ENCODE measurements at places on chromosomes 12 and 14. TPM values are rescaled to one million over a fixed set of nuclear protein-coding genes. Genes with fewer than 3 reads are reported as not detected.

DNA sequence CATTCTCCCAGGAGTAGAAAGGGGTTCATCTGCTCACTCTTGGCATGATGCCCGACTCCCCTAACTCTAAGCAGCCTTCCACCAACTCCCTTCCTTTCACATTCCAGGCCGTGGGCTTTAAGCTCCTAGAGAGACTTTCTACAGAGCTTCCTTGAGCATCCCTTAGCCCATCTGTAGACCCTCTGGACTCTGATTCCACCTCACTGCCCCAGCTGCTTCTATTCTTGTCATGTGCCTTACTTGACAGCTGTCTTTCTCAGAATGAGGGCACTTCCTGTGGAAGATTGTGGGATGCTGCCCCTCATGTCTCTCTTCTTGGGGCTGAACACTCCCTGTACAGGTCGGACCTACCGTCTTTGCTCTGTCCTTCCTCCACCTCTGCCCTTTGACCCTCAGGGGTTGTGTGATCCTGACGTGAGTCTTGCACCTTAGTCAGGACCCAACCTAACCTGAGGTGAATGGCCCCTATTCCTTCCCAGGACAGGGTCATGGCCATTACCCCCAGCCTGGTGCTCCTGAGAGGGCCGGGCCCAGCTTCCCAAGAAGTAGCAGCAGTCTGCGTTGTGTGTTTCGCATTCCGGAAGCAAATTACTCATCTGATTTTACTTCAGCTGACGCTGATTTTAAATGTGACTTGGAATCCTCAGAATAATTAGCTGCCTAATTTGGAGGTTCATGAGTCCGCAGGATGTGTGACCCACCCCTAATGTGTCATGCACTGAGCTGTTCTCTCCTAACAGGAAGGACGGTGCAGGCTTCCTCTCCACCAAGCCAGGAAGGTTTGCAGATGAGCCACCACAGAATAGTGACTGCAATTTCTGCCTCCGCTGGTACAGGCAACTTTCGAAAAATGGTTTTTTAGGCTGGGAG lies 2.7 kb upstream of the GALNT6 start:
- H3K36me3 ChIP-seq = no peaks in the 10 kb centered on the region
- peak overlapping the region; percentile 36 for H3K27ac ChIP-seq
- peaks cover 48% of the 10 kb centered on the region for H3K4me1 ChIP-seq
- no peaks in the 10 kb centered on the region for H3K27me3 ChIP-seq
- no peak overlapping the region for H3K4me3 ChIP-seq
- no peak for DNase-seq

GRCh38 chr12:20489645-20490044 lies 121.3 kb downstream of the PDE3A start:
- DNase-seq = no peak
- no peaks in the 10 kb centered on the region for H3K27me3 ChIP-seq
- H3K27ac ChIP-seq = no peak overlapping the region

- no peak for DNase-seq
- H3K27ac ChIP-seq = no peak overlapping the region
- H3K4me1 ChIP-seq = no peaks in the 10 kb centered on the region
- H3K4me3 ChIP-seq = no peak overlapping the region
- H3K27me3 ChIP-seq = no peaks in the 10 kb centered on the region
Observed at GRCh38 chr14:97061198-97061597, 264.0 kb downstream of the VRK1 start.

Gene LRP1-AS
- not detected for total RNA-seq

GRCh38 chr12:107884769-107885694 lies 110.5 kb downstream of the ASCL4 start:
- peak; percentile 80 for DNase-seq
- no peaks in the 10 kb centered on the region for H3K36me3 ChIP-seq

Gene IAPP
- total RNA-seq = not detected

GRCh38 chr12:124295431-124296058 lies 652 bp downstream of the RFLNA start:
- peaks cover 42% of the 10 kb centered on the region for H3K27me3 ChIP-seq
- peak; percentile 54 for DNase-seq
- peak overlapping the region; percentile 57 for H3K27ac ChIP-seq
- H3K36me3 ChIP-seq = no peaks in the 10 kb centered on the region
- H3K4me3 ChIP-seq = peak overlapping the region; percentile 55

GRCh38 chr12:24743941-24744793 lies 204.7 kb downstream of the BCAT1 start:
- H3K27me3 ChIP-seq = no peaks in the 10 kb centered on the region
- H3K4me1 ChIP-seq = no peaks in the 10 kb centered on the region
- H3K36me3 ChIP-seq = no peaks in the 10 kb centered on the region
- no peak overlapping the region for H3K4me3 ChIP-seq
- no peak for DNase-seq

DNA sequence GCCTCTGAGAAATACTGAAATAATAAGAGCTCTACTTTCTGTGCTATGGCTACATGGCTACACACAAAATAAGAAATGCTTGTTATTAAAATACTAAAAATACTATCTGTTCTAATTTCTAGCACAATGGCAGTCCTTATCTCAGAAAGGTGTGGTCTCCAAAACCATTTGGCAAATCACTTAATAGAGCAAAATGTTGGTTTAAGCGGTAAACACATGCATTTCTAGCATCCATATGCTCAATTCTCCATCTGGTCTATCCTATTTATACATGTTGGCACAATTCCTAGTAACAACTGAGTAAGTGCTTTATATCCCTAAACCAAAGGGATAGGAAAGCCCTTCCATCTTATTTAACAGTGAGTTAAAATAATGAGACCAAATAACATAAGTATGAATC lies 107.0 kb downstream of the PAPLN start:
- H3K4me3 ChIP-seq = no peak overlapping the region
- H3K27ac ChIP-seq = no peak overlapping the region
- peak; percentile 22 for DNase-seq
- H3K4me1 ChIP-seq = peaks cover 8% of the 10 kb centered on the region
- H3K27me3 ChIP-seq = no peaks in the 10 kb centered on the region
- peaks cover 5% of the 10 kb centered on the region for H3K36me3 ChIP-seq

DNA sequence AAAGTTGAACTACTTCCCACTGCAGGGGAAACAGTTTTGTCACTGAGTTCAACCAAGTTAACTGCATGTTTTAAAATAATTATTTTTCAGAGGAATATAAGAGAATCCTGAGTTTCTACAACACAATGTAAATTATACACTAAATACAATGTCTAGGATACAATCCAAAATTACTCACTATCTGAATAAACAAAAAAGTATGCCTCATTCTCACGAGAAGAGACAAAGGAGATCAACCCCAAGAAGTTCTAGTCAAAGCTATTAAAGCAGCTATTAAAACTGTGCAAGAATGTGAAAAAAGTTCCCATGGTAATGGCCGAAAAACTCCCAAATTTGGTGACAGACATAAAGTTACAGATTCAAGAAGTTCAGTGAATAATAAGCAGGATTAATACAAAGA lies 8.8 kb upstream of the KCNK13 start:
- H3K4me1 ChIP-seq = no peaks in the 10 kb centered on the region
- DNase-seq = no peak
- H3K27ac ChIP-seq = no peak overlapping the region
- H3K36me3 ChIP-seq = no peaks in the 10 kb centered on the region
- no peak overlapping the region for H3K4me3 ChIP-seq

- DNase-seq = peak; percentile 79
- no peak overlapping the region for H3K27ac ChIP-seq
- no peak overlapping the region for H3K4me3 ChIP-seq
- no peaks in the 10 kb centered on the region for H3K36me3 ChIP-seq
Observed at GRCh38 chr14:29724991-29725390, 202.7 kb downstream of the PRKD1 start.

DNA sequence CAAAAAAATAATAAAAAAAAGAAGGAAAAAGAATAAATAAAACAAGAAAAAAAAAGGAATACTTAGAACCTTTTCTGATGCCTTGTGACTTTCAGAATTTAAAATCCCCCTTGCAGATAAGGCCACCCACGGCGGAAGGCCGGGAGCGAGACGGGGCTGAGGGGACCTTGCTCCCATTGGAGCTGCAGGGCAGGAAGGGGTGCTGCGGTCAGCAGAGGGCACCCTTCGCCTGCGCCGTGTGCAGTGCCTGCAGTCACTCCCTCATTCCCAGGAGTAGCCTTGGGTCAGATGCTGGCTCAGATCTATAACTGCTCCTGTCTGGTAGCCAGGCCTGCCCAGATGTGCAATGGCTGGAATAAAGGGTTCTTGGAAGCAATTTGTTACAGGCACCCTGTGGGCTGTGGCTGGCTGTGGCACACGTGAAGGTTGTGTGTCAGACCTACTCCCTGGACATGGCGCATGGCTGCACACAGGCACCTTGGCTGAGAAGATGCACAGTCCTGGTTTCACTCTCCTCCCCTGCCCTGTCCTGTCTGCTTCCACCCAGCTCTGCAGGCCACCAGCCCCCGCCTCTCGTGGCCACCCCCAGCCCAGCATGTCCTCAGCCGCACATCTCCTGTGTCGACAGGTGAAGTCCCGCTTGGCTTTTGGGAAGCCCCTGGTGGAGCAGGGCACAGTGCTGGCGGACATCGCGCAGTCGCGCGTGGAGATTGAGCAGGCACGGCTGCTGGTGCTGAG lies 13.4 kb upstream of the ALDH2 start:
- peak; percentile 89 for DNase-seq
- H3K4me1 ChIP-seq = peaks cover 22% of the 10 kb centered on the region
- H3K27me3 ChIP-seq = no peaks in the 10 kb centered on the region
- no peak overlapping the region for H3K4me3 ChIP-seq

DNA sequence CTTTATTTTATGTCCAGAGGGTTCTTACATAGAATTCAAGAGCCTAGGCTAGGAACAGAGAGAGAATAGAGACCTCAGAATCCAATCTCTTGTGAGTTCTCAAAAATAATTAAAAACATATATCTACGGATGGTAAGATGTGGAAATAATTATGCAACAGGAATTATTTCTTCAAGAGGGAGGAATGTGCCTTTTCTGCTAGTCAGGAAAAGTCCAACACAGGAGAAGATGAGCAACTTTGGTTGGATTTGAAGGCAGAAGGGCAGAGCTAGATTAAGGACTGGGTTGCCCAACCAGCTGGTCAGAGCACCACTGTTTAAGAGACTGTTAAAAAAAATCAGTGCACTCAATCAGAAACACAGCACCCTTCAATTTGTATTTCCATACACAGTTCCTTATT lies 365.5 kb downstream of the ETNK1 start:
- H3K4me1 ChIP-seq = no peaks in the 10 kb centered on the region
- no peak for DNase-seq
- no peak overlapping the region for H3K27ac ChIP-seq
- no peak overlapping the region for H3K4me3 ChIP-seq
- no peaks in the 10 kb centered on the region for H3K36me3 ChIP-seq

Gene DACT1
- 2.9 TPM for total RNA-seq

- no peak for DNase-seq
- no peaks in the 10 kb centered on the region for H3K27me3 ChIP-seq
- H3K4me3 ChIP-seq = no peak overlapping the region
- H3K27ac ChIP-seq = no peak overlapping the region
- peaks cover 74% of the 10 kb centered on the region for H3K36me3 ChIP-seq
- no peaks in the 10 kb centered on the region for H3K4me1 ChIP-seq
Observed at GRCh38 chr14:58414845-58415244, 12.5 kb downstream of the TIMM9 start.

Gene CPNE8
- 2.3 TPM for total RNA-seq

DNA sequence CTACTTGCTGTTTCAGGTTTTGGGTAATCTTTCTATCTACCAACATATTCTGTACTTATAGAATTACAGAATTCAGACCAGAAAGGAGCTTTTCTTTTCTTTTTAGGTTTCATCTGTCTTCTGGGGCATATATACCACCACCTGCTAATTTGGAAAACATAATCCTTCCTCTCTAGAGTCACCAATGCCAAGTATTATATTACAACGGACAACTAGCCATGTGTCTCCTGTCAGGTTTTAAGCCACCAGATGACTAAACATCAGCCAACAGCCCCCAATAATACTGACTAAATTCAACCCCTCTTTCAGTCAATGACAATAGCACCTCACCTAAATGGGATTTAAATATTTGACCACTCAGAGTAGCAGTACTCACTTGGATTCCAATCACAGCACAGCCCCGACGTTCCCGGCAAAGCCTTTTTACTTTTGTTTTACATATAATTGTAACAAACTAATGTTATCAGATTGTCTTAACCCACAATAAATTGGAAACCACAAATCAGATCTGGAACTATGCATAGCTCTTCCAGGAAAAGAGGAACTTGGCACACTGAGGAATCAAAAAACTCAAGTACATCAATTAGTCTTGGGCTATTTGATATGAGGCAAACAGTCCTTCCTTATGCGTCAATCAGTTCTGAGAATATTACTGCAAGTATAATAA lies 13.5 kb downstream of the SLC11A2 start:
- H3K27ac ChIP-seq = peak overlapping the region; percentile 65
- H3K4me3 ChIP-seq = no peak overlapping the region
- H3K36me3 ChIP-seq = peaks cover 3% of the 10 kb centered on the region
- DNase-seq = no peak

DNA sequence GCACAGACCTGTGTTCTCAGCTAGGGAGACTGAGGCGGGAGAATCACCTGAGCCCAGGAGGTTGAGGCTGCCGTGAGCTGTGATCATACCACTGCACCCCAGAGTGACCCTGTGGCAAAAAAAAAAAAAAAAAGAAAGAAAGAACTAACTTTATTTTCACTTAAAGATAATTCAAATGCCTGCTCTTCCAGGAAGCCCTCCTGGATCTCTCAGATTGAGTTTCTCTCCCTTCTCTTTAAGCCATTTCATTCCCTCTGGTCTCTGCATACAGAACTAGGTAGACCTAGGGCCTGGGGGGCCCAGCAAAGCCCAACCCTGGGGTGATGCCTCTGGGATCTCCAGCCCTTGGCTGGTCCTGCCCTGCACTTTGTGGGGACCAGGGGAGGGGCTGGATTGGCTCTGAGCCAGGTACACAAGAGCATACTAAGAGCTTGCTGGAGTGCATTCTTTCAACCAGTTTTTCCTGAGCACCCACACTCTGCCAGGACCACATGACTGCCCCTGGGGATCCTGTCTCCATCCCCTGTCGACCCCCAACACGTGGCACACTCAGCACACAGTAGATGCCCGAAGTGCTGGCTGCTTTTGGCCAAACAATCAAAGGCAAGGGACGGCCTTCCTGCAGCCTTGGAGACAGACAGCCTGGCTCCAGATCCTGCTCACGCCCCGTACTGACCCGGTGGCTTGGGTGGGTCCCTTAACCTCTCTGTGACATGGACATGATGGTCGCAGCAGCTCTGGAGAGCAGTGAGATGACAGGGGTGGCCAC lies 52.7 kb downstream of the CYP46A1 start:
- DNase-seq = no peak
- peaks cover 76% of the 10 kb centered on the region for H3K4me1 ChIP-seq
- peaks cover 8% of the 10 kb centered on the region for H3K27me3 ChIP-seq
- peak overlapping the region; percentile 78 for H3K27ac ChIP-seq
- H3K4me3 ChIP-seq = peak overlapping the region; percentile 61

Gene PTGER2
- 22.0 TPM for total RNA-seq

Gene RND1
- total RNA-seq = not detected

Gene TPPP2
- total RNA-seq = not detected

DNA sequence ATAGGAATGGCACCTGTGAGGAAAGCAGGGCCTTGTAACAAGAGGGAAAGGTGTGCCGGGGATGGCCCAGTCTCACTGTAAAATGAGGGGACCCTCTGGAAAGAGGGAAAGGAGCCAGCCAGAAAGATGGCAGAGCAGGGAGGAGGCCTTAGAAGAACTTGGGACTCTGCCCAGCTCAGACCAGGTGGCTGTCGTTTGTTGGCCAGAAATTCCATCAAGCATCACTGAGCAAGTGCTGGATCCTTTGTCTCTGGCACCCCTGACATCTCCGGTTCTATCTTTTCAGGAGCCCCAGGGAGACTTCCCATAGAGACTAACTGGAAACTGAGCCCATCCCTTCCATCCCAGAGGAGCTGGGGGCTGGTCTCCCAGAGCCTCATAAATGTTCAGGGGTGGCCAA lies 43.3 kb downstream of the DEGS2 start:
- peaks cover 25% of the 10 kb centered on the region for H3K36me3 ChIP-seq
- H3K27me3 ChIP-seq = no peaks in the 10 kb centered on the region
- H3K27ac ChIP-seq = no peak overlapping the region
- no peak for DNase-seq
- H3K4me3 ChIP-seq = no peak overlapping the region
